ENCODE measurements at places on chromosomes 5 and 9. TPM values are rescaled to one million over a fixed set of nuclear protein-coding genes. Genes with fewer than 3 reads are reported as not detected.

The DBH gene
- not detected for total RNA-seq

The CATSPER3 gene
- total RNA-seq, result 0.11 TPM

GRCh38 chr5:168585119-168585856 is 6.1 kb upstream of the PANK3 start:
- no peak for DNase-seq

- no peak for DNase-seq
Observed at GRCh38 chr5:179321206-179321987, 23.9 kb downstream of the ADAMTS2 start.

Measured in LHCN-M2 (cell line).